ENCODE measurements at places on chromosomes 12 and 14.

DNA sequence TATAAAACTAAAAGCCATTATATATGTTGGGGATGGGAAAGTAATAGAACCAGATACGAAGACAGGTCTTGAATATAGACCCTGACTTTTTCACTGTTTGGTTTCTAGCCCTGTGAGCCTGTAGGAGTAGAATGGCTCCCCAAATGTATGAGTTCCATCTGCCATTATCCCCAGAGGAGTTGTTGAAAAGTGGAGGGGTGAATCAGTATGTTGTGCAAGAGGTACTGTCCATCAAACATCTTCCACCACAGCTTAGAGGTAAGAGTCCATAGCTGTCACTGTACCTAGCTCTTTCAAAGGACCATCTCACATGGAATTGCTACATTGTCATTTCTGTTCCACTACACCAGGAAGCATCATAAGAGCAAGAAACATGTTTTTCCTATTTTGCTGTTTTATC is 1.1 kb downstream of the NCAPD2 start:
- DNase-seq = no peak

DNA sequence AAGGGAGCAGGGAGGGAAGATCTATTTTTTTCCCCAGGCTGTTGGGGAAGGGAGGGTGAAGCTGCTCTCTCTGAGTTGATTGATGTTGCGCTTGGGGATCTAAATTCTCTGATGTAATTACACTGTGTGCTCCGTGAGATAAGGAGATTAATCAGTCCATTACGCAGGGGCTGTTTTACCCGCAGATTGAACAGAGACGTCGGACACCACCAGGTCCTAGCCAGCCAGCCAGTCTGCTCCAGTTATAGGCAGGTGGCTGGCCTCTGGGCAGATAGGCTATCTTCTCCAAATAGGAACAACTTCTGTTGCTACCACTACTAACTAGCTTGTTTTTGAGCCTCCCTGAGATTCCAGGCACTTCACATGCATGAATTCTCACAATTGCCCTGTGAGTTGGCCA is 91.1 kb downstream of the SRRM4 start:
- DNase-seq = no peak

DNA sequence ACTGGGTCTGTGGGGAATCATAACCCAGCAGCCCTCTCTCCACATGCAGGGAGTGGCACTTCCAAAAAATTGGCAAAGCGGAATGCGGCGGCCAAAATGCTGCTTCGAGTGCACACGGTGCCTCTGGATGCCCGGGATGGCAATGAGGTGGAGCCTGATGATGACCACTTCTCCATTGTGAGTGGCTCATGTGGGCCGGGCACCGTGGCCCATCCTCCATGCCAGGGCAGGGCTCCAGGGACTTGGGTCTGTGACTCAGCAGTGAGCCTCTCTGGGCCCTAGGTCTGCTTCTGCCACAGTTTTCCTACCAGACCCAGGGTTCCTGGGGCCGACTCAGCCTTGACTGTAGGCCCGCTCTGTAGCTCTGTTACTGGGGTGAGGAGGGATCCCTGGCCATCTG is 2.2 kb downstream of the NPFF start:
- no peak for DNase-seq

GRCh38 chr12:42076976-42077375 is 67.7 kb downstream of the GXYLT1 start:
- no peak for DNase-seq

DNA sequence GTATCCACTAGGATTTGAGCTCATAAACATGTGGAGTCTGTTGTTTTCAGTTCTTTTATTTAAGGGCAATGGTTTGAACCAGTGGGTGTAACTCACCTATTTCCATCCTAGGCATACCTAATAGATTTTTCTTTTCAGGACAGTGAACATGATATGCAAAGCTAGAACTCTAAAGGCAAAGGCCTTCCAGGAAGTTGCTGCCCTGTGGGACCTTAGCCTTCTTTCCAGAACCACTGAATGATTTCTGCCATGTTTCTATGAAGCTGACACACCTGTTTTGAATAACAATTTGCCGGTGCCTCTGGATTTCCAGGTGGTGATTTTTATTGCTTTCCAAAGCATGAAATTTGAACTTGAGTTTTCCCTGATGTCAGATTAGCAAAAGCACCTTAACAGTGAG is 372.9 kb upstream of the FAR2 start:
- no peak for DNase-seq

- no peak for DNase-seq
Measured at GRCh38 chr12:32266756-32267155, 132.6 kb upstream of the FGD4 start.

DNA sequence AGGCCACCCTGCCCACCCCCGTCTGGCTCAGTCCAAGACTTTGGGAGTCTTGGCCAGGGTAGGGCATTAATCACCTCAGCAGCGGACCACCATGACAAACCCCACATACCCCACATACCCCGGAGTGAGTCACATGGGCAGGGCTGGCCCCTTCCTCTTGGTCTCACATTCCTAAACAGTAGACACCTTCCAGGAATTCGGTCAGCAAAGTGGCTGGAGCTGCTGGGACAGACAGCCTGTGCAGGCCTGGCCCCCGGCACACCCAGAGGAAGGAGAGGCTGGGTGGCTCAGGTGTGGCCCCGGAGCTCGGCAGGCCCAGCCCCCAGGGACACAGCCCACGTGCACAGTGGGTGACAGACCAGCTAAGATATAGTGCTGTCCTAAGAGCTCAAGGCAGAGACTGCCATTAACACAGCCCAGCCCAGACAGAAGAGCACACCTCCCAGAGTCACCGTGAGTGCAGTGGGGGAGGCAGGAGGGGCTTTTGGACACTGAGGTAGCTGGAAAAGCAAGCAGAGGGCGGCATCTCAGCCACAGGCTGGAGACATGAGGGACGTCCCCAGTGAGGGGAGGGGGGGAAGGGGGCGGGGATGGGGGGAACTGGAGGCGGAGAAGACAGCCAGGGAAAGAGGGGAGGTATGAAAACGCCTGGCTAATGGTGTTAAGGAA is 24.0 kb downstream of the CCDC85C start:
- no peak for DNase-seq

- no peak for DNase-seq
Measured at GRCh38 chr12:54595471-54595870, 7.0 kb upstream of the PPP1R1A start.

DNA sequence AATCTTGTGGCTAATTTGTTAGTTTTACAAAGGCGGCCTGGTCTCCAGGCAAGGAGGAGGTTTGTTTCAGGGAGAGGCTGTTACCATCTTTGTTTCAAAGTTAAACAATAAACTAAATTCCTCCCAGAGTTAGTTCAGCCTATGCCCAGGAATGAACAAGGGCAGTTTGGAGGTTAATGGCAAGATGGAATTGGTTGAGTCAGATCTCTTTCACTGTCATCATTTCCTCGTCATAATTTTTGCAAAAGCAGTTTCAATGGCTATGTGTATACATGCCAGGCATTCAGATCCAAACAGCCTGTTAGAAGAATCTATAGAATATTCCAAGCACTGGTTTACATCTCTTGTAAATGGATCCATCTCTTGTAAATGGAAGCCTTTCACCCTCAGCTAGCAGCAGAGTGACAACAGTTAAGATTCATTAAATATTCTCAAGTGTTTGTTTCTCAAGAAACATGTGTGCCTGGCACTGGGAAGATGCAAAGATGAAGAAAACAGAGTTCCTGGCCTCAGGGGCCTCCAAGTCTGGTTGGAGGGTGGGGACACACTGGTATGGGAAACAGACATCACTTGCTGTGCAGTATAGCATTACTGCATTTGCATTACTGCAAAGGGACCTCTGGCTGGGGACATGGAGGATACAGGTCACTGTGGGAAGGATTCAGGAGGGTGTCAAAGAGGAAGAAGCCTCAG is 65.8 kb downstream of the RIN3 start:
- no peak for DNase-seq

DNA sequence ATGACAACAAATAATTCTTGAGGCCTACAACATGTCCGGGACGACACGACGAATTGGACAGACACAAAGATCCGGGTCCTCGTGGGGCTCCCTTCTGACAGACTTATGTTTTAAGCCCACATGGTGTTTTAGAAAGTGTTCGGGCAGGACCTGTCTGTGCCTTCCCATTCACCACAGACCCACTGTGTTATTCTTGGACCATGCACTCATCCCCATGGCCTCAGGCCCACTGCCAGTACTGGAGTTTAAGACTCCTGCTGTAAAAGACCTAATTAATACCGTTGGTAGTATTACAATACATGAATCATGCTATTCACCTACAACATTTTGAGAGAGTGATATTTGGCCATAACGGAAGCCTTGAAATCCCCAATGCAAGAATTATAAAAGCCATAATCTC is 20.0 kb downstream of the SLC15A4 start:
- no peak for DNase-seq

DNA sequence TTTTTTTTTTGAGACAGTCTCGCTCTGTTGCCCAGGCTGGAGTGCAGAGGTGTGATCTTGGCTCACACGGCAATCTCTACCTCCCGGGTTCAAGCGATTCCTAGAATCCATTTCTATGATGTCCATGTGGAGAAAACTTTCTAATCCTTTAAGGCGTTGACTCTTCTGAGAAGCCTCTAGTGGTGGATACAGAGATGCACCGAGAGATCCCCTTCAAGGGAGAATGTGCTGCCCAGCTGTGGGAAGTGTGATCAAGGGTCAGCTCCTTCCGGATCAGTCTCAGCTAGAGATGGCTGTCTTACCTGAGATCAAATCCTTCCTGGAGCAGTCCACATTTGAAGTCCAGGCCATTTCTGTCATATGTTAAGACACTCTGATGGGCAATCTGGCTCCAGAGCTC is 92.7 kb upstream of the HECTD1 start:
- no peak for DNase-seq

- no peak for DNase-seq
Measured at GRCh38 chr12:33012226-33012625, 115.6 kb upstream of the PKP2 start.
